ENCODE measurements at places on chromosomes 13 and 19.
A peak's percentile ranks its signal among the peaks of the same experiment; 100 is the strongest.

GRCh38 chr13:39318161-39318560, 279.9 kb downstream of the NHLRC3 start:
- no peak for DNase-seq

GRCh38 chr13:98999639-98999952, 21.7 kb upstream of the DOCK9 start:
- DNase-seq, result no peak

DNA sequence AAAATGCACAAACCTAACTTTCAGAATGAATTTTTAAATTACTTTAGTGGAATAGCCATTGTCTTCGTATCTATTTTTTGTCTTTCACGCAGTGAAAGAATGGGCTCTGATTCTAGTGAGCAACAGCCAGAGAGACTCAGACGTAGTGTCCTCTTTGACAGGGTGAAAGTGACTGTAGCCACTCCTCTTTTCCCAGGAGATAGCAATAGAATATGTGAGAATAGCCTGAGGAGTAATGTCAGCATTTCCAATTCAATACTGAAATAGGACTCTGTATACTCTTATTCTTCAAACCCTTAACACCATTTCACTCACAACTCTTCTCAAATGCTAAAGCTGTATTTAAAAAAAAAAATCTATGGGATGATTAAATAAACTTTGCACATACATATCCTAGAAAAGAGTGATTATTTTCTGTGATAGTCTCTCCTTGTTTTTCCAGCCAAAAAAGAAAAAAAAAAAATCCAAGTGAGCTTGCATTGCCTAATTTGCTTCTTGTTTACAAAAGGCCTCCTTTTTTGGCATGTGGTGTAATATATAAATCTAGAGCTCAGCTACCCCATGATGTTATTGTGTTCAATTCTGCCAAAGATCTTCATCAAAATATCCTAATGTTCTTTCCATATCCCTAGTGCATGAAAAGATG, 626.1 kb upstream of the SLITRK6 start:
- no peak for DNase-seq

- no peak for DNase-seq
These were observed 33.5 kb downstream of the DNM2 start for GRCh38 chr19:10751109-10751953.

- DNase-seq, result no peak
These were observed 67.5 kb downstream of the ZNF98 start for GRCh38 chr19:22354665-22355064.

DNA sequence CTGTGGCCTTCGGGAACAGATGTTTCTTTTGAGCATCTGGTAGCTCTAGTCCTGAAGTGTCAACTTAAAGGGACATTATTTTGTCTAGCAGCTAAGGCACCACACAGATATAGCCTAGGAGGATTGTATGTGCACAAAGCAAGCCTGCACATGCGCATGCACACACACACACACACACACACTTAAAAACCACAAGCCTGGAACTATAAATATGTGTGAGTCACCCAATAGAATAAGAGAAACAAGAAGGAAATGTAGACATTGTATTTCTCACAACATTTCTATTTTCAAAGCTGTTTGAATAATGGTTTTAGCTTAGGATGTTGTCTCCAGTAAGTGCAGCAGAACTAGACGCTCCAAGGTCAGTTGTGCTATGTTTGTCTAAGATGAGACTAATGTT, 516.5 kb downstream of the SUCLA2 start:
- no peak for DNase-seq

DNA sequence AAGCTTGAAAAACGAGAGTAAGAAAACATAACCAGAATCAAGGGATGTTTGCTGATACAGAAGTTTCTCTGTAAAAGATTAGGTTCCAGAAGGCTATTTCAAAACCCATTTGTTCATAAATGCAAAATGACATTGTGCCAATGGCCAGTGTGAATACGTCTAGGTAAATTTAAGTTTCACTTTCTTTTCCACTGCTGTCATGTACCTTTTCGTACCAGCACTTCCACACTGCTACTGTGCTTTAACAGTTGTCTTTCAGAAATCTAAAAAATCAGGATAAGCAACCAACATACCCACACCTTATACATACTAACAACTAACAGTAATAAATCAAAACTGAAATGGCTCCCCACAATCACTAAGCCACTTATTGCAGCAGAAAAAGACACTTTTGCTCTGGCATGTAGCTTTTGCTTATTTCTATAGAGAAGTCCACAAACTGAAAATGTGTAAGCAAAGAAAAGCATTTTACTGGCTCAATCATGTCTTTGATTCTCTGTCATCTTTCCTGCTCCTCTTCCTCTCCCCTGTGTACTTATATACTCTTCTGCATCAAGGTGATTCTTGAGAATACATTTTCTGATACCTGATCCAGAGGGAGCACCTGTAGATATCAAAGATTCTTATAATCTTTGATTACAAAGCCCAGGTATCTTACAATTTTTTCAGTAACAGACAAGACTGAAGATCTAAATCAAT, 34.3 kb downstream of the ELF1 start:
- peak; percentile 83 for DNase-seq

DNA sequence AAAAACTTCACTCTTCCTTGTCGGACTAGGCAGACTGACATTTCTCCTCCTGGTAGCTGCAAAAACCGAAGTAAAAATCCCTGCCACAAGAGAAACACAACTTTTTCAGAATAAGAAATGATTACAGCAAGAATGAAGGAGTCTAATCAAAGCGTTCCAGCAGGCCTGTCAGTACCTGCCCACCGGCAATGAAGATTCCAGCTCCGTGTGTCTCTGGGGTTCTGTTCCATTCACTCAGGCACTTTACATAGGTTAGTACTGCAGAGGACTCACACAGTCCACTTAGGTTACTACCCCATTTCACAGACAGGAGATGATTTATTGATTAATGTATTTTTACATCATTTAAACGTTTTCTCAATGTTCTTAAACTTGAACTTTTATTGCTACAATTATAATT, 275.5 kb downstream of the NHLRC3 start:
- DNase-seq, result no peak

DNA sequence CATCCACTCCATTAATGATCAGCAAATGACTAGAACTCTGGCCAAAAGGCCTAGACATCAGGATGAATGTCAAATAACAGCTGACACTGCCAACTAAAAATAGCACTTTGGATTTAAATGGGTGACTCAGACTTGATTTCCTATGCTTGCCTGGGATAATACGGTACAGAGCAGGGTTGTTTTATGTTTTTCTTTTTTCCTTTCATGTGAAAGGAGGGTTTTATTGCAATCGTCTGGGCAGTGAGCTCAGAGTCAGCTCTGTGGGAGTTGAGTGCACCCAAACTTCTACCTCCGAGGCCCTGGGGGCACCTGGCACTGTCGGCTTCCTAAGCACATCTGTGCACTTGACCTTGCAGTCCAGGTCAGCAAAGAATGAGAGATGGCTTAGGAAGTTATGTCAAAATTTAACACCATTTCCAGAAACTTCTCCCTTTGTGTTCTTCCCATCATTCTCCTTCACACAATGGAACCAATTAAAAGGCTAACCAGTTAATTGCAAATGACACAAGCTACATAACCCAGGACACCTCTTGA, 134.1 kb downstream of the LACC1 start:
- DNase-seq, result no peak

- no peak for DNase-seq
These were observed 32.4 kb downstream of the PHF11 start for GRCh38 chr13:49528161-49528560.

DNA sequence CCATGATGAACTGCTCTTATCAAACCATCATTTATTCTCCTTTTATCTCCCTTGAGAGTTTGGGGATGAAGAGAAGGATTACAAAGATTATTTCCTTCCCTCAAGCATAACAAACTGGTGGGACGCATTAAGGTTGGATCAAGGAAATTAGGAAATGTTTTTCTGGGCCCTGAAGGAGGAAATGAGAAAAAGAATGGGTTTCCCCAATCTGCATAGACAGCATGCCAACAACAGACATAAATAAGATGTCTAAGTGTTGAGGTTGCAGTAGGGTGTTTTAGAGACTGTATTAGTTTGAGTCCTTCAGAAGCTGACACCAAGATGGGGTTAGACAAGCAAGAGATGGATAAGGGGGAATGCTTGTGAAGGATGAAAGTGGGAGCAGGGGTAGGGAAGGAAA, 7.3 kb downstream of the EPSTI1 start:
- DNase-seq, result peak; percentile 8

DNA sequence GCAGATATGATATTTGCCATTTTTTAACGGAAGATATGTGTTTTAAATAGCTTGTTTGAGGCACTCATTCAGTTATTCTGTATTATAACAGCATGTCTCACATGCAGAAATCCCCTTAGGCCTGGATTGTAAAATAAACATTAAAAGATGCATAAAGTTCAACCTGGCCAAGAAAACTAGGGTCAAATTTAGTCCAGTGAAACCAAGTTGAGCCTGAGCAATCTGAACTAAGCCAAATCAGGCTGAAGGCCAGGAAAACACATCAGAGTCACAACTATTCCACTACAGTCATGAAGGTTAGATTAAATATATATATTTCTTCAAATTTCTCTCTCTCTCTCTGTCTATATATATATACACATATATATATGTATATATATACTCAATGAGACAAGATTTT, 504.8 kb downstream of the SLITRK1 start:
- DNase-seq, result no peak

DNA sequence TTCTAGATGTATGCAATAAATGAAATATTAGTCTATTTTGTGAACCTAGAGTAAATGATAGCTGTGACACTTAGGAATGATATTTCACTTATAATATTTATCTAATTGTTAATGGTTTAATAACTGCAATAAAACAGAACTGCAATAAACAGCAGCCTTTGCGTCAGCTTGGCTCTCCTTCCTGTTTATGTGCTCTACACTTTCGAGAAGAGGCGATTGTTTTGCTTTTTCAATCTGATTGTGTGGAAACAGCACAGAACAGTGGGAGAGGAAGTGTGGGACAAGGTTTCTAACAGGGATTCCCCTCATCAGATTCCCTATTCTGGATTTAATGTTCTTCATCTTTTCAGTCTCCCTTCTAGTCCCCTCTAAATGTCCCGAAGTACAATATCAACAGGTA, 17.3 kb upstream of the TRPC4 start:
- DNase-seq, result no peak

DNA sequence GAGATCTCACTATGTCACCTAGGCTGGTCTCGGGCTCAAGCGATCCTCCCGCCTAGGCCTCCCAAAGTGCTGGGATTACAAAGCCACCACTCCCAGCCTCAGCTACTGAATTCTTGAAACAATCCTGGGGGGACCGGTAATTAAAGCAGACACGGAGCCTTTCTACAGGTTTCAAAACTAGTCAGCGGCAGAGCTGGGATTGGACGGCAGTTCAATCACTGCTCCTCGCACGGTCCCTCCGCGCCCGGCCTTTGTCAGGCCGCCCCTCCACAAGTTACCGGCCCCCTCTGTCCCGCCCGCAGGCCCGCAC, 229 bp downstream of the BORCS8 start:
- no peak for DNase-seq

GRCh38 chr13:62418872-62419271, 1003.2 kb upstream of the PCDH20 start:
- DNase-seq, result no peak

GRCh38 chr19:18117692-18118378, 20.3 kb downstream of the MAST3 start:
- DNase-seq, result peak; percentile 95

DNA sequence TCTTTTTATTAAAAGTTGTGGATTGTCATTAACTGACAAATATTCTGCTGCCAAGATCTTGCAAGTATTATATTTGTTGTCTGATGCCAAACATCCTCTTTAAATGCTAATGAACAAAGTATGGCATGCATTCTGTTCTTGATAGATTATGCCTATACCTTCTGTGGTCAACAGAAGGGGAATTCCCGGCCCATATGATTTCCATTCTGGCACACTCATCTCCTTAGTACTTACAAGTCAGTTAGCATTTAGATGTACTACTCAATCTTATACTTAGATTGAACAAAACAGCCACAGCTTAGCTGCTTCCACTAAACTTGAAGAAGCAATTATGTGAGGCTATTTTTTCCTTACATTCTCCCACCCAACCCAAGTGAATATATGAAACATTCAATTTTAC, 246.1 kb upstream of the DACH1 start:
- DNase-seq, result no peak

DNA sequence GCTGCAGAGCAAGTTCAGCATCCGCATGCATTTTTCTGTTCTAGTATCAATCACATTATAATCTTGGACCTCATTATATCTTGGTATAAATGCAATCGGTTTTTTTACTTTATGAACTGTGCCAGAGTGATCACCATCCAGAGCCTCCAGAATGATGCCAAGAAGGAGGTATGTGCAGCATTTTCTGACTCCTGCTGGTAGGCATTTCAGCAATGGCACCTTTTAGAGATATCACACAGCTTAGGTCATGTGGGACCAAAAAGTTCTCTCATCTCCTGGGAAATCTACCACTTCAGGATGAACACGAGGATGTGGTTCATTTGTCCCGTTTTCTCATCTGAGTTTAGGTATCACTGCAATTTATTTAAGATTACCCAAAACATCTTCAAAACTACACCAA, 220.4 kb downstream of the VWA8 start:
- no peak for DNase-seq

- DNase-seq, result peak; percentile 63
These were observed 609 bp downstream of the EPS15L1 start for GRCh38 chr19:16470911-16471811.

GRCh38 chr19:7242601-7243258, 51.5 kb downstream of the INSR start:
- peak; percentile 87 for DNase-seq

DNA sequence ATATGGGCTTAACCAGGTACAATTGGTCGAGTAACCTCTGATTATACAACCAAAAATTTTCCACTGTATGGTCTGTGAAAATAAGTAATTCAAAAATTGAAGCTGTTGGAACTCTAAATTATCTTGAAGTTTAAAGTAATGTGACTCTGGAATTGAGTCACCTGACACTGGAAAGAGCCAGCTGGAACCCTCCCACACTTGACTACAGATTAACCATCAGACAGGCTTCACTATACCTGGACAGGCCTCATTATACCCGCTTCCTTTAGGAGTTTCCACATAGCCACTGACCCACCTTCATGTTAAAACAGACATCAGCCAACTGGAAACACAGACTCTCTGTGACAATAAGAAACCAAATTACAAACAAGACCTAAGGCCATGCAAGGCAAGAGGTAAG, 1.3 kb downstream of the ZNF433 start:
- no peak for DNase-seq

DNA sequence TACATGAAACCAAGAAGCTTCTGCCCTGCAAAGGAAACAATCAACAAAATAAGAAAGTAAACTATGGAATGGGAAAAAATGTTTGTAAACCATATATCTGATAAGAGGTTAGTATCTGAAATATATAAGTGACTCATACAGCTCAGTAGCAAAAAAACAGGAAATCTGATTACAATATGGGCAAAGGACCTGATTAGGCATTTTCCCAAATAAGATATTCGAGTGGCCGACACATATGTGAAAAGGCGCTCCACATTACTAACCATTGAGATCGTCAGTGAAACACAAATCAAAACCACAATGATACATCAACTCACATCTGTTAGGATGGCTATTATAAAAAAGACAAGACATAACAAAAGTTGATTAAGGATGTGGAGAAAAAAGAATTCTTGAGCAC, 2818.6 kb upstream of the PCDH20 start:
- no peak for DNase-seq

- DNase-seq, result peak; percentile 88
These were observed 1.7 kb upstream of the LYL1 start for GRCh38 chr19:13104360-13104847.

All from GM12865 (cell line).